ENCODE measurements at places on chromosomes 2 and 18.

DNA sequence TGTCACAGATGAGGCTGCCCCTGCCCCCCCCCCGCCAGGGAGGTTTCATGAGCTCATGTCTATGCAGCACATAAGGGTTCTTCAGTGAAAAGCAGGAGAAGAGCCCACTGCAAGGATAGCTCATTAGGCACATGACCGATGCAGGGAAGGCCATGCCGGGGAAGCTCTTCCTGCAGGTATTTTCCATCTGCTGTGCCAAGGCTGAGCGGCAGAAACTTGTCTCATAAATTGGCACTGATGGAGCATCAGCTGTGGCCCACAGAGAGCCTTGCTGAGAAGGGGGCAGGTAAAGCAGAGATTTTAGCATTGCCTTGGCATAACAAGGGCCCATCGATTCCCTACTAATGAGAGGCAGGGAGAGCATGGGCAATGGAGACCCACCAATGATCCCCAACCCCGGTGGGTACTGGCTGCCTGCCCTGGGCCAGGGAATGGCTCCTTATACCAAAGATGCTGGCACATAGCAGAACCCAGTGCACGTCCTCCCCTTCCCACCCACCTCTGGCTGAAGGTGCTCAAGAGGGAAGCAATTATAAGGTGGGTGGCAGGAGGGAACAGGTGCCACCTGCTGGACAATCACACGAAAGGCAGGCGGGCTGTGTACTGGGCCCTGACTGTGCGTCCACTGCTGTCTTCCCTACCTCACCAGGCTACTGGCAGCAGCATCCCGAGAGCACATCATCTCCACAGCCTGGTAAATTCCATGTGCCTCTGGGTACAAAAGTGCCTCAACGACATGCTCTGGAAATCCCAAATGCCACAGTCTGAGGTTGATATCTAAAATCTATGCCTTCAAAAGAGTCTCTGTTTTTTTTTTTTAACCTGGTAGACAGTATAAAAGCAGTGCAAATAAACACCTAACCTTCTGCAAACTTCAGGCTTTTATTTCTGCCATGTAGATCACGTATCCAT lies 41.4 kb downstream of the STEAP3 start:
- peaks cover 5% of the 10 kb centered on the region for H3K36me3 ChIP-seq
- H3K27ac ChIP-seq, result no peak overlapping the region
- no peak for DNase-seq
- H3K4me3 ChIP-seq, result no peak overlapping the region
- H3K27me3 ChIP-seq, result peaks cover 17% of the 10 kb centered on the region

DNA sequence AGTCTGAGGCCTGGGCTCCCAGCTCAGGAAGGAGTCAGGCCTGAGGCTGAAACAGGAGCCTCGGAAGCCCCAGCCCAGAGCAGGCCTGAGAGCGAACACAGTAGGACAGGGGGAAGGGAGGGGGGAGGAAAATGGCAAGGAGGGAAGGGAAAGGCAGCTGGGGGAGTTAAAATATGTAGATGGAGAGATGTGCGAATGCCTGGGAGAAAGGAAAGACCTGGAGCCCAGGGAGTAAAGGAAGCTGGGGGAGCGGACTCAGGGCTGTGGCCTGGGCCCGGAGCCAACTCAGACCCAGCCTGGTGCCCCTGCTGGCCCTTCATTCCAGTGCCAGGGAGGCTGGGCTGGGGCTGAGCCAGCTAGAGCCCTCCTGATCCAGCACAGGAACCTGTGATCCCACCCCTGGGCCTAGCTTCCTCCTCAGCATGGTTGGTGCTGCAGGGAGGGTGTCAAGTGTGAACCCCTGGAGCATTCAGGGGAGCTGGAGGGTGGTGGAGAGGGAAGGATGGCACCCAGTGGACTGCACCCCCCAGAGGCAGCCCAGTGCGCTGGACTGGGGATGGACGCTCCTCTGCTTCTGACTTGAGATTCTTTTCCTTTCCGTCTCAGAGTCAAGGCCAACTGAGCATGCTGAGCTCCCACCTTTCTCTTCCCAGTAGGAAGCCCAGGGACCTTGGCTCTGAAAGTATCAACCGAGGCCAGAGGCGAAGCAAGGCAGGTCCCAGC lies 46.3 kb downstream of the EMX1 start:
- no peak overlapping the region for H3K4me3 ChIP-seq
- DNase-seq, result no peak
- no peaks in the 10 kb centered on the region for H3K36me3 ChIP-seq
- H3K4me1 ChIP-seq, result peaks cover 14% of the 10 kb centered on the region

DNA sequence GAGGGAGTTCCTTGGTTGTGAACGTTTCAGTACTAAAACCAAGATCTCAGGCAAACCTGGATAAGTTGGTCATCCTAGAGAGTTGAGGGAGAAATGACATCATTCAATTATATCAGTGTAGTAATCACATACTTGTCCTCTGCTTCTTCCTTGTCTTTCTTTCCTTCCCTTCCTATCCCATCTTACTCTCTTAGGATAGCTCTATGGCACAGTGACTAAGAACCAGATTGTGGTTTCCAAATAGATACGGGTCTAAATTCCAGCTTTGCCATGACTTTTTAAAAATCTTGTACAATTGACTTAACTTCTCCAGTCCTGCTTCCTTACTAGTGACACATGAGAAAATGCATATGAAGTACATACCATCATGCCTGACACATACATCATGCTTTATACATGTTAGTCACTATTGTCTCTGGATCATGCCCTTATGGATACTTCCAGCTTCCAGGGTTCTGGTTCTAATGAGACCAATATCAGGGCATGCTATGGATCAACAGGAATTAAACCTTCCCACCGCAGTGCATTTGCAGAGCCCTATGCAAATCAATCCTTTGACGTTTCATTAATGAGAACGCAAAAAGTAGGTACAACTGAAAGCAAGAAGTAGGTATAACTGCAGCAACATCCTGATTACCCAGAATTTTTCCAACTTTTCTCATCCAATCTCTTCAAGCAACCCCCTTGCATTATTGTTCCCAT lies 168.0 kb upstream of the KLF7 start:
- peaks cover 4% of the 10 kb centered on the region for H3K36me3 ChIP-seq
- peaks cover 35% of the 10 kb centered on the region for H3K4me1 ChIP-seq
- peak overlapping the region; percentile 32 for H3K27ac ChIP-seq
- DNase-seq, result no peak

DNA sequence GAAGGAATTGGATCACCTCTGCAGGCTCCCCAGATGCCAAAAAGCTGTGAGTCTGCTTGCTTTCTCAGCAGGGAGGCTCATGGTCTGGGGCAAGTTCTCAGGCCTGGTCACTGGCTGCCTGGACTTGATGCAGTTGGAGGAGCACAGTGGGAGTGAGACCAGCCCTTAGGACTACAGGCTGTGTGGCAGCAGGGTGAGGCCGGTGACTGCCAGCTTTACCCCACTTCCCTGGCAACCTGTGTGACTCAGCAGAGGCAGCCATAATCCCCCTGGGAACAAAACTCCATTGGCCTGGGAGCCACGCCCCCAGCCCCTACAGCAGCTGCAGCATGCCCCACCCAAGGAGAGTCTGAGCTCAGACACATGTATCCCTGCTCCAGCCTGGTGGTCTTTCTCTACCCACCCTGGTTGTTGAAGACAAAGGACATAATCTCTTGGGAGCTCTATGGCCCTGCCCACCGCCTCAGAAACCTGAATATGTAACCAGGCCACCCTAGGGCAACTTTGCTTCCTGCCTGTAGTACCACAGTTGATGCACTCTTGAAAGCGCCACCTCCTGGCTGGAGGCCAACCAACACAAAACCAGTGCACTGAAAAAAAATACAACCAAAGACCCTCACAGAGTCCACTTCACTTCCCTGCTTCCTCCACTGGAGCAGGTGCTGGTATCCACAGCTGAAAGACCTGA lies 106.8 kb upstream of the SPATS2L start:
- peaks cover 28% of the 10 kb centered on the region for H3K27me3 ChIP-seq
- H3K36me3 ChIP-seq, result peaks cover 5% of the 10 kb centered on the region
- DNase-seq, result no peak
- H3K27ac ChIP-seq, result no peak overlapping the region

- H3K36me3 ChIP-seq, result peaks cover 2% of the 10 kb centered on the region
- DNase-seq, result no peak
- peak overlapping the region; percentile 22 for H3K4me3 ChIP-seq
- peaks cover 20% of the 10 kb centered on the region for H3K4me1 ChIP-seq
- peak overlapping the region; percentile 62 for H3K27ac ChIP-seq
Observed at GRCh38 chr2:112812318-112813267, 24.0 kb downstream of the IL1B start.

DNA sequence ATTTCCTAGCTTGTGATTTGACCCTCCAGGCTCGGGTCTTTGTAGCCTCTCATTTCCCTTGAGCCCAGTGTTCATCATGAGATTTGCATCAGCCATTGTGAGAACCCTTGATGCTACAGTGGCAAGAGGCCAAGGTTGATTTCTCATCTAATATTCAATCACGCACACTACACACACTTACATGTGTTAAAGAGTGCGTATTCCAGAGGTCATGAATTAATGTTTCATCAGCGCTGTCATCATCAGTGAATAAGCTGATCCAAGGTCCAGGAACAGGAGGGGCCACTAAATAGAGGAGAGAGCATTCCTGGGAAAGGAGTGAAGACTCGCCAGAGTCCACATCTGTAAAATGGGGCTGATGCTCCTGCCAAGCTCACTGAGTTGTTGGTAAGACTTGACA lies 276.1 kb upstream of the SIX2 start:
- H3K27me3 ChIP-seq, result peaks cover 50% of the 10 kb centered on the region
- no peak overlapping the region for H3K4me3 ChIP-seq
- H3K27ac ChIP-seq, result no peak overlapping the region
- DNase-seq, result no peak

- H3K4me1 ChIP-seq, result no peaks in the 10 kb centered on the region
- no peaks in the 10 kb centered on the region for H3K36me3 ChIP-seq
- H3K27ac ChIP-seq, result no peak overlapping the region
- peaks cover 13% of the 10 kb centered on the region for H3K27me3 ChIP-seq
- no peak for DNase-seq
Observed at GRCh38 chr18:2348003-2348402, 223.3 kb downstream of the METTL4 start.

DNA sequence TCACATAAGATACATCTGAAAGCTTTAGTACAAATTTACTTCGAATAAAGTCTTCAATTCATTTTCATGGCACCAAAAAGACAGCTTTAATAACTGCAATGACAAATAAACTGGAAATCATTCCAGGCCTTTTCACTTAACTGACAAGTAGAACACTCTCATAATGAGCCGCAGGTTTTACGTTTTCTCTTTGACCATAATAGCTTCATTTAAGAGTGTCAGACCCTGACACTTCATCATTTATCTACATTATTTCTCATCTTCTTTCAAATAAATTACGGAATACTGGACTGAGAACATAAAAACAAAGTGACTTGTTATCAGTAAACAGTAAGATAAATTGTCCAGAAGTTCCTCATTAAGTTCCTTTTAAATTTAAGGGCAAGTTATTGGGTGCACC lies 1252.9 kb upstream of the ACVR2A start:
- no peak for DNase-seq
- H3K4me3 ChIP-seq, result no peak overlapping the region
- no peaks in the 10 kb centered on the region for H3K36me3 ChIP-seq
- no peaks in the 10 kb centered on the region for H3K27me3 ChIP-seq
- no peak overlapping the region for H3K27ac ChIP-seq

- DNase-seq, result no peak
- H3K36me3 ChIP-seq, result no peaks in the 10 kb centered on the region
- no peaks in the 10 kb centered on the region for H3K4me1 ChIP-seq
- H3K27ac ChIP-seq, result no peak overlapping the region
- H3K4me3 ChIP-seq, result no peak overlapping the region
- H3K27me3 ChIP-seq, result no peaks in the 10 kb centered on the region
Observed at GRCh38 chr2:193562031-193562430, 1367.3 kb upstream of the TMEFF2 start.

DNA sequence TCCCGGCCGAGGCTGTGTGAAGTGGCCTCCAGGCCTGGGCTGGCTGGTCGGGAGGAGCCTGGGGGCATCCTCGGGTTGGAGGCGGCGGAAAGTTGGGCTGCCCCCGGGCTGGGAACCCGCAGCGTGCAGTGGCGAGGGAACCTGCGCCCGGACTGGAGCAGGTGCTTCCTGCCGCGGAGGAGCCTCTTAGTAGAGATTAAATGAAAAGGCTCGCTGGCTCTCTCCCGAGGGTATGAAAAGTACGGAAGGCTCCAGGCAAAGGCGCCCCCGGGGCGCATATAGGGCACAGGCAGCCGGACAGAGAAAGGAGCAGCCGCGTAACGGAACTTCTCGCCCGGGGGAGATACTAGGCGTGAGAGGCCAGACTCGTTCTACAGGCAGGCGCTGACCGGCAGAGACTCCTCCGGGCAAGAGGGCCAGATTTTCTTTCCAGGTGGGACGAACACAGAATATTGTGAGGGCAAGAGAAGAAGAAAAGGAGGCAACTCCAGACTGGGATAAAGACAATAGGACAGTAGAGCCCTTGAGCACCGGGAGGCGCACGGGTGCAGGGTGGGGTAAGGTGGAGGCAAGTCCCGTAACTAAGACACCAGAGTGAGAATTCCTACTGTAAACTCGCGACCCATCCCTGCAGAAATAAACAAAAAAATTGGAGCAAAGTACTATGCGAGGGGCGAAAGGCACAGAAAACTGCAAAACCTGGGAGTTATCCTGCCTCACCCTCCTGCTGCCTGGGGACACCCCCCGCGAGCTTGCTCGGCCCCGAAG lies 816 bp downstream of the CDH2 start:
- H3K4me1 ChIP-seq, result peaks cover 8% of the 10 kb centered on the region
- peak overlapping the region; percentile 58 for H3K4me3 ChIP-seq
- H3K36me3 ChIP-seq, result peaks cover 5% of the 10 kb centered on the region
- peaks cover 32% of the 10 kb centered on the region for H3K27me3 ChIP-seq
- no peak for DNase-seq
